GM12892 (cell line): ENCODE measurements at places on chromosomes 1 and 21.

- DNase-seq: no peak
Measured at GRCh38 chr1:161274874-161275273, 16.3 kb downstream of the PCP4L1 start.

GRCh38 chr1:7755448-7755847 lies 15.6 kb upstream of the VAMP3 start:
- DNase-seq: no peak

DNA sequence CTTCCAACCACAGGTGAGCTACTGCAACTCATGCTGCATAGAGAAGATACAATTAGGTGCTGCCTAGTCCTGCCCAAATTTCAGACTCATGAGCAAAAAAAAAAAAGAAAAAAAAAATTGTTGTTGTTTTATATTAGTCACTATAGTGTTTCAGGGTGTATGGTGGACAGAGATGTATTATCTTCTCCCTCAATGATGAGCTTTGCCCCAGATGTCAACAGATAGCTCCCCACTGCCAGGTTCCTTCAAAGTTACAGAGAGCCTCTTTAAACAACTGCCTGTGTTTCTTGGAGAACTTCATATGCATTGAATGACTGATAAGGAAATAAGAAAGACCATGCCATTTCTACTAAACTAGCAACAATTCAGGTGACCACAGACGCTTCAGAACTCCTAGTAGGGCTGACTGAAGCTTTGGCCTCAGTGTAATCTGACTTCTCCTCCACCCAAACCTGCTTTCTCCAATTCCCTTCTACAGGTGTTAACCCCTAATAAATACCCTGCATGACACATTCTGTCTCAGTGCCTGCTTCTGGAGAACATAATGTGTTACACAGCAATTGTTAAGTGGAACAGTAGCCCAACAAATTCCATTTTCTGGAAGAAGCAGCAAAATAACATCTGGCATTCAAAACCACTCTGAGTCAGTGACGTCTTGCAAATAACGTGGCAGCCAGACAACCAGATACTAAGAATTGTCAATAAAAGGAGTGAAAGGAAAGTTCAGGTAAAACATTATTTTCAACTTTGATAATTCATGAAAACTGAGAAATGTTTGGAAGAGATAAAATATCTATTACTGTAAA lies 147.7 kb downstream of the CDC42BPA start:
- DNase-seq: no peak

DNA sequence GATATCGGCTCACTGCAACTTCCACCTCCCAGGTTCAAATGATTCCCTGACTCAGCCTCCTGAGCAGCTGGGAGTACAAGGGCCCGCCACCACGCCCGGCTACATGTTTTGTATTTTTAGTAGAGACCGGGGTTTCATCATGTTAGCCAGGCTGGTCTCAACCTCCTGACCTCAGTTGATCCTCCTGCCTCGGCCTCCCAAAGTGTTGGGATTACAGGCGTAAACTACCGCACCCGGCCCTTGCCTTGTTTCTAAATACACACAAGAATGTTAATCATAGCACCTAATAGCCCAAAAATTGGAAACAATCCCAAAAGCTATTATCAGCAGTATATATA lies 1.2 kb upstream of the MSTO1 start:
- no peak for DNase-seq

DNA sequence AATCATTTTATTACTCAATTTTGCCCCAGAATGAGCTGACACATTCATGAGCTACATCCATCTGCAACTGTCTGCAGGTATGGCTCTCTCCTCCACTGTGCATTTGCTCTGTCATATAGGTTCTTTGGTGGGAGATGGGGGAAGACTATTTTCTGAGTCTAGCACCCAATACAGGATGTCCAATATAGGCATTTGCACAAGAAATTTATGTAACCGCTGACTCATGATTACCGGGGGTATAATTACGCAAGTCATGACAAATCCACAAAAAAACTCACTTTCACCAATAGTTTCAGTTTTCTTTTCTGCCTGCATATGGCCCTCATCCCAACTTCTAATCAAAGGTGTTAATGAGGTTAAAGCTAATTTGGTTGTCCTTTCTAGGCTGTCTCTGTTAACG lies 17.5 kb upstream of the VSIG8 start:
- DNase-seq: no peak

DNA sequence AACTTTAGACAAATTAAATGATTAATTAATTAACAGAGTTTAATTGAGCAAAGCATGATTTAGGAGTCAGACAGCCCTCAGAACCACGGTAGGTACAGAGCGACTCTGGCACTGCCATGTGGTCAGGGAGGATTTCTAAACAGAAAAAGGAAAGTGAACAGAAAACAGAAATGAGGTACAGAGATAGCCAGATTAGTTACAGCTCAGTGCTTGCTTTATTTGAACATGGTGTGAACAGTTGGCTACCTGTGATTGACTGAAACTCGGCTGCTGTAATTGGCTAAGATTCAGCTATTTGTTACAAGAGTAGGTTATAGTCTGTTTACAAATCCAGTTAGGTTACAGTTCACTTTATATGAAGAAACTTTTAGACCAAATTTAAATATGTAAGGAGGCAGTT lies 163.0 kb upstream of the TNR start:
- no peak for DNase-seq

DNA sequence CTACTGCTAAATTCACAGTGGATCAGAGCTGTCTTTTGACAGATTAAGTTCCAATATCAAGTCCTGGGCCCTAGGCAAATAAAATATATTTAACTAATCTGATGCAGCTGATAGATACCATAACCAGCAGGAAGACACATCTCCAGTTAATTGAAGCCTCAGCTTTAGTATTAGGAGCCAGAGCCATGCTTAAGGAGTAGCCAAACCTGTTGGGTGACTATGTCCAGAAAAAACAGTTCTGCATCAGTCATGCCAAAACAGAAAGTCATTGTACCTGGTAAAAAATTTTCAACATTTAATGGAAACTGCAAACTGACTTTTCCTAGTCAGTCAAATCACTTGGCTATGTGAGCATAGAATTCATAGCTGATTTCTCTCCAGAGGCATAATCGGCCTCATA lies 200.5 kb upstream of the RUNX1 start:
- DNase-seq: no peak

DNA sequence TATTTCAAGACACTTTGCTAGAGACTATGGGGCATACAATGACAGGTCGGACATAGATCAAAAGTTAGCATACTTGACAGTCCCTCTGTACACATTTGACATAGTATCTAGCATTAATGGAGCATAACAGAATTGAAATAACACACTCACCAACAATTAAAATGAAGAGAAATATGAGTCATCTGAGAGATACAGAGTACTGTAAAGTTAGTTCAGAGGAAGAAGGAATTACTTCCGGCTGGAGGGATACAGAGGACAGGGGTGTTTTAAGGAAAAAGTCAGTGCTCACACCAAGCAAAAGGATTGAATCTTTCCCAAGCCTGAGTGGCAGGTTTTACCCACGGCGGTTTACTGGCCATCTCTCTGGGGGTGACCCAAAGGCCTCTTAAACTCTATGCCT lies 2.4 kb downstream of the ZMYND12 start:
- DNase-seq: no peak

DNA sequence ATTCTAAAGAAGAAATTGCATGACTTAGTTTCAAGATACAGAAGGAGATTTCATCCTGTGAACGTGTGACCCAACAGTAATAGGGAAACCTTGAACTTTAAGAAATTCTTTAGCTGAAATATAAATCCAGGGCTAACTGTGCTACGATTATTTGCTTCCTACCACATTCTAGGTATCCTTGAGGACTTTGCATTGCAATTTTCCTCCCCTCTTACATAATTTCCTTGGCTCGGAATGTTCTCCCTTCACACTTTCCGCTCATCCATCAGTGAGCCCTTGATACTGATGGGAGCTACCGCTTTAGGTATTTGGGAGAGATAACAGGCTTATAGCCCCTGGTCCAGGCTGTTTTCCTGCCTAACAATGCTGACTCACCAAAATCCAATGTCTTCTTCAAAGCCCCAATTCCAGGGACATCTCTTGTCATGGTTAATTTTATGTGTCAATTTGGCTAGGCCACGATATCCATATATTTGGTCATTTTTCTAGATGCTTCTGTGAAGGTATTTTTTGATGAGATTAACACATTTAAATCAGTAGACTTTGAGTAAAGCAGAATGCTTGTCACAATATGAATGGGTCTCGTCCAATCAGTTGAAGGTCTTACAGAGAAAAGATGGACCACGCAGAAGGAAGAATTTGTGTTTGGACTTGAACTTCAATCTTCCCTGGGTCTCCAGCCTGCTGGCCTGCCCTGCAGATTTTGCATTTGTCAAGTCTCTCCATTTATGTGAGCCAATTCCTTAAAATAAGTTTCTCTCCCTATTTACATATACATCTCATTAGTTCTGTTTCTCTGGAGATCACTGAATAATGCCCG lies 121.2 kb downstream of the PTPN14 start:
- no peak for DNase-seq

DNA sequence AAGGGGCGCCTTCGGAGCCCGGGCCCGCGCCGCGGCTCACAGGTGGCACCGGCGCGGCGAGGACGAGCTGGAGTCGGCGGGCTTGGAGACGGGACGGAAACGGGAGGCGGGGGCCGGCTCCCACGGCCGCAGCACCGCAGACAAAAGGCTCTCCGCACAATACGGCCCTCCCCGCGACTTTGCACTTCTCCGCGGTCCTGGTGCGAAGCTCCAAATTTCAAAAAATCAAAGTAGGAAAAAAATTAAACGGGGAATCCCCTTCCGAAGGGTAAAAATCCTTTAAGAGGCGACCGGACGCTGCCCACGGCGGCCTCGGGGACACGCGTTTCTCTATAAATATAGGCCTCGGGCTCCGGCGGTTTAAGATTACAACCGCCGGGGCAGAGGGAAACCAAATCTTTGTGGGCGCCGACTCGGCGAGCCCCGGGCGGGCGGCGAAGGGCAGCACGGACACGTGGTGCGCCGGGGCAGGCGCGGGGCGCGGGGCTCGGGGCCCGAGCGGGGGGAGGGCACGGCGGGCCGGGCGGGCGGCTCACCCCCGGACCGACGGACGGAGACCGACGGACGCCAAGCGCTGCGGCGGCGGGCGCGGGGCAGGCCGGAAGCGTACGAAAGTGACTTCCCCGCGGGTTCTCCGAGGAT lies 453 bp downstream of the PABPC4 start:
- DNase-seq: peak; percentile 38

DNA sequence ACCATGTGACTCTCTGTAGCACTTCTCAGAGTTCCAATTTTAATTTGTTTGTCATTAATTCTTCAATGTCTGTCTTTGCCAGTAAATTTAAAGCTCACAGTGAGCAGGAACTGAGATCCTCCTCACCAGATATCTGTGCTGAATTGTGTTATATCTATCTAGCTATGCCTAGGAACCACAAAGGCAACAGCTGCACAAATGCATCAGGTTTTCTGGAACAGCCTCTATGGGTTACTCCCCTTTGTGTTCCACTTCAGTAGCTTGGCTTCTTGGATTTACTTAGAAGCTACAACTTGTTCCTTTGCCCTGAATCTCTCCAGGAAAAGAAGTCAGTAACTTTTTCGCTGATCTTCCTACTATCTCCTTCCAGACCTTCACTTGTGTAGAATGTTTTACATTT lies 1237.8 kb upstream of the ADGRL4 start:
- DNase-seq: no peak

- DNase-seq: no peak
Measured at GRCh38 chr1:43312663-43313515, 12.1 kb downstream of the TIE1 start.

GRCh38 chr1:5980314-5981008 lies 11.8 kb downstream of the NPHP4 start:
- DNase-seq: no peak

DNA sequence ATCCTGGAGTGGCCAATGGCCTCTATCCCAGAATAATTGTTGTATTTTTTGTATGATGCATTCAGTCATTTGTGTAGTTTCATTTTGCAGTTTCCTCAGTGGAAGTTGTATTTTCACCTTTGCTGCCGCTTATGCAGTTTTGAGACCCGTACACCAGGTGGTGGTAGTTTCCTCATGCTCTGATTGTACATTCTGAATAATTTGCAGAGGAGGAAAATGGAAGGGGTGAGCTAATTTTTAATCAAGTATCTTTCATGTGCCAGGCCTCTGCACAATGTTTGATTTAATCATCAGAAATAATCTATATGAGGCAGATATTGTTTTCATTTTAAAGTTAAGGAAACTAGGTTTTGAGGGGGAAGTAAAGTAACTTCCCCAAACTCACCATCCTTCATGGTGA lies 29.5 kb downstream of the HLX start:
- DNase-seq: no peak

DNA sequence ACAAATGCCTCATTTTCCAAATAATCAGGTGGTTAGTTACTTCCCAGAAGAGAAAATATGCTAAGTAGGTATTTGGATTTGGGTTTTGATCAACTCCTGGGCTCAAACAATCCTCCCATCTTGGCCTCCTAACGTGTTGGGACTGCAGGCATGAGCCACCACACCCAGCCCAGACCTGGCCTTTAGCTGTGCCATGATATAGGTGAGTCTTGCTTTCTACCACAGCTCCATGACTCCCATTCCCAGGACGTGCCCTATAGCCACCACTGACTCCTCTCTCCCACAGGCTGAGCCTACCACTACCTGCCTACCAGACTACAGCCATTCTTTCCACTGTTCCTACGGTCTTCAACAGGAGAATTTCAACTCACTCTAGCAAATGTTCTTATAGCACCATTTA lies 1.8 kb upstream of the SLC1A7 start:
- DNase-seq: no peak

DNA sequence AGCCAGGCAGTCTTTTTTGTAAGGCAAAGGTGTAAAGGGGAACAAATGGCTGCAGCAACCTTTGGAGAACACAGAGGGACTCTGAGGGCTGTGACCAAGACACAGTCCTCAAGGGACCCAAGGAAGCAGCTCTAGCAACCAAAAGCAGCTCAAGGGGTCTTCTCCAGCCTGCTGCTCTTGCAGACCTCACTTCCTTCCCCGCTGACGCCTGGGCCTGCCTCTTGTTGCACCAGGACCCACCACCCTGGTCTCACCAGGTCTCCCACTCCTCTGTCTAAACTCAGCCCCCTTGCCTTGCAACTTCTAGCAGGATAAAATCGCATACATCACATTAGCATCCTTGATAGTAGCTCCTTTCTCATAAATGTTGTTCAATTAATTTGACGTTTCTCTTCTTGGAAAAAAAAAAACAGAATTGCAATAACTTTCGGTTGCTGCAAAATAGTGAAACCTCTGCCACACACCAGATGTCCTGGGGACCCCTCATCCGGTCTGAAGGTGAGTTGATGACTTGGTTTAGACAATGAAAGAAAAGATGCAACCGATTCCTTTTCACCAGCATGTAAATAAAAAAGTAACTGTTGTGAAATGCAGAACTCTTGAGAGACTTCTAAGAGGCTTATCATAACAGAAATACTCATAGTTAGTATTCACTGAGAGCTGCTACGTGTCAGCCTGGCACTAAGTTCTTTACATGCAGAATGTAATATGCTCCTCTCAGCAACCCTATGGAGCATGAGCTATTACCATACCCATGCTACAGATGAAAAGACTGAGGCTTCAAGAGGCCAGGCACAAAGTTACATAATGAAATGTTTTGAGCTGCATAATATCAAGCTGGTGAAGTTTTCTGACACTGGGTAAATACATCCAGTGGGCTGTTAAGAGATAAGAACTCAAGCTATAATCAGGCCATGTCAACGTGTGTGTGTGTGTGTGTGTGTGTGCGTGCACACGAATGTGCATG lies 58.5 kb downstream of the UMODL1 start:
- DNase-seq: no peak

GRCh38 chr1:40310983-40311642 lies 6.0 kb downstream of the COL9A2 start:
- no peak for DNase-seq

- no peak for DNase-seq
Measured at GRCh38 chr1:3468236-3469103, 14.0 kb downstream of the ARHGEF16 start.
